ENCODE measurements at places on chromosomes 1 and 21. TPM values are rescaled to one million over a fixed set of nuclear protein-coding genes. Genes with fewer than 3 reads are reported as not detected.

NR1I3 gene
- total RNA-seq: not detected

CNTN2 gene
- not detected for total RNA-seq

S100A12 gene
- total RNA-seq: not detected

KRTAP10-7 gene
- not detected for total RNA-seq

ZFYVE9 gene
- 34.4 TPM for total RNA-seq

CD2 gene
- total RNA-seq: not detected

OR6N1 gene
- not detected for total RNA-seq

LHX4 gene
- total RNA-seq: 0.14 TPM

NBPF10 gene
- 0.86 TPM for total RNA-seq

SPATA45 gene
- not detected for total RNA-seq

RGS8 gene
- total RNA-seq: not detected

HTR6 gene
- not detected for total RNA-seq

PPFIA4 gene
- 0.14 TPM for total RNA-seq

SNX7 gene
- total RNA-seq: 22.5 TPM

TRIM33 gene
- total RNA-seq: 40.7 TPM

BRDT gene
- 2.1 TPM for total RNA-seq

DTL gene
- 0.66 TPM for total RNA-seq

IL6R gene
- 3.7 TPM for total RNA-seq

CLEC20A gene
- total RNA-seq: not detected

KDM5B gene
- total RNA-seq: 101 TPM

CACNA1S gene
- total RNA-seq: not detected

IQGAP3 gene
- total RNA-seq: 62.7 TPM

LCE1A gene
- total RNA-seq: not detected

MFSD2A gene
- 25.2 TPM for total RNA-seq

GPR61 gene
- 0.57 TPM for total RNA-seq

FLG2 gene
- total RNA-seq: not detected

ZNF593OS gene
- not detected for total RNA-seq

SSX2IP gene
- 6.6 TPM for total RNA-seq

DISC1 gene
- total RNA-seq: 12.7 TPM

LAD1 gene
- total RNA-seq: not detected

C1orf115 gene
- total RNA-seq: 2.4 TPM

FCRL6 gene
- total RNA-seq: not detected

PLA2G5 gene
- total RNA-seq: not detected
